Fibroblast of pulmonary artery (primary cell): ENCODE measurements at places on chromosomes 5 and 9.

- DNase-seq, result no peak
Observed at GRCh38 chr5:166788050-166788449, 1503.4 kb upstream of the WWC1 start.

DNA sequence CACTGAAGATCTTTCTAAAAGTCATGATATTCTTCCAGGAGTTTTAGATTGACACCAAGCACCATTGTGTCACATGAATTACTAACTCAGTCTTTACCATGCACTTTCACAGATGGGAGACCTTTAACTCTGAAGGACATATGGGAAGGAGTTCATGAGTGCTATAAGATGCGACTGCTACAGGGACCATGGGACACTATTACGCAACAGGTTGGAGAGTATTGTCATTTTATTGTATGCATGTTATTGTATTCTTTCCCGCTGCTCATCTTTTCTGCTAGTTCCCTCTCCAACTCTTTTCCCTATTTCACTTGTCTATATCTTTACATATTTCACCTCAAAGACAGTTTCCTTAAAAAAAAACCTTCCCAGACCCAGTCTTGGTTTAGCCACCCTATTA is 99.8 kb downstream of the RPS23 start:
- no peak for DNase-seq

- no peak for DNase-seq
Observed at GRCh38 chr9:70641631-70642030, 227.2 kb upstream of the KLF9 start.

- DNase-seq, result peak; percentile 3
Observed at GRCh38 chr5:113572716-113573115, 59.2 kb downstream of the YTHDC2 start.

DNA sequence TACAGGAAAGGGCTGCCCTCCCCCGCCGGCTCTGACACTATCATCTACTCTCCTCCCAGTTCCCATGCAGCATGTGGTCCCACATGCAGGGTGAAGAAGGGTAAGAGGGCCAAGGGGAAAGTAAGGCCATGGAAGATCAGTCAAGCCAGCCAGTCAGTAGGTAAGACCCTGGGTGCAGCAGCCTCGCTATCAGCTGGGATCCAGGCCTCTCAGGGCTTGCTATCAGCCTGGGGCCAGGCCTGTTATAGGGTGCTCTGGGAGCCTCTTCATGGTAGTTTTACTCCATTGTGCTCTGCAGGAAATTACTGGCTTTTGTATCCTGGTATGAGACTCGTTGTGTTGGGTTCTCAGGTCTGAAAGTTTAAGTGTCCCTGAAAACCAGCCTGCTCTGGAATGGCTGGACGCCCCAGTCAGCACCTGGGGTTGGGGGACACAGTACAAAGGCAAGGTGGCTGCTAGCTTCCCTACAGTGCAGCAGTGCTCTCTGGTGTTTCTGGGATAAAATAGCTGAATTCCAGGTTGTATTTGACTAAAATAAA is 21.4 kb downstream of the SLC22A4 start:
- no peak for DNase-seq

DNA sequence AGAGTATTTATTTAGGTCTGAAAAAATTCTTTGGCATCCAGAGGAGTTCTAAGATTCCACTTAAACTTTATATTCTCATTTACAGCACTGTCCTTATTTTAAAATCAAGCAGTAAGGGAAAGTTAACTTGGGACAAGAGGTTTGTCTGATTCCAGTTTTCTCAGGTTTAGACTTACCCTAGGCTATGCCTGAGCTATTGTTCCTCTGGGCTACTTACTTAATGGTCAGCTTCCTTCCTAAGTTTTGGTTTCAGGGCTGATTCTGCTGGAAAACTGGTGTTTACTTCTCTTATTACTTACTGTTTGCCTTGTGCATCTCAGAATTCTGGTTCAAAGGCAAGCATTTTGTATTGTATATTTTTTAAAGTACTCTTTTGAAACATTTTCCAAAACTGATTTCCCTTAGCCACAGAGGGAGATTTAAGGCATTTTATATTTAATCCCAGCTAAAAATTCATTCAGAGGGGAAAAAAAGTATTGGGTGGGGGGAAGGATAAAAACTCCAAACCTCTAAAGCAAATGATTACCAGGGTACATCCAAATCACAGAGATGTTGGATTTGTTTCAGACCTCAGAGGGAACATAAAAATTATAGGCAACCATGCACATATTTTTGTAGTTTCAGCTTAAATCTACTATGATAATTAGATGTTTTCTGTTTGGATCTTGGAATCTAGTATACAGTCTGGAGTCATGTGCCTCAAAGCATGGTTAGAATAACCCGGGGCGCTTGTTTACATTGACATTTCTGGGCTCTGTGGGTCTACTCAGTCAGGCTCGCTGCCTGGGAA is 290.0 kb downstream of the ARHGAP26 start:
- DNase-seq, result no peak

DNA sequence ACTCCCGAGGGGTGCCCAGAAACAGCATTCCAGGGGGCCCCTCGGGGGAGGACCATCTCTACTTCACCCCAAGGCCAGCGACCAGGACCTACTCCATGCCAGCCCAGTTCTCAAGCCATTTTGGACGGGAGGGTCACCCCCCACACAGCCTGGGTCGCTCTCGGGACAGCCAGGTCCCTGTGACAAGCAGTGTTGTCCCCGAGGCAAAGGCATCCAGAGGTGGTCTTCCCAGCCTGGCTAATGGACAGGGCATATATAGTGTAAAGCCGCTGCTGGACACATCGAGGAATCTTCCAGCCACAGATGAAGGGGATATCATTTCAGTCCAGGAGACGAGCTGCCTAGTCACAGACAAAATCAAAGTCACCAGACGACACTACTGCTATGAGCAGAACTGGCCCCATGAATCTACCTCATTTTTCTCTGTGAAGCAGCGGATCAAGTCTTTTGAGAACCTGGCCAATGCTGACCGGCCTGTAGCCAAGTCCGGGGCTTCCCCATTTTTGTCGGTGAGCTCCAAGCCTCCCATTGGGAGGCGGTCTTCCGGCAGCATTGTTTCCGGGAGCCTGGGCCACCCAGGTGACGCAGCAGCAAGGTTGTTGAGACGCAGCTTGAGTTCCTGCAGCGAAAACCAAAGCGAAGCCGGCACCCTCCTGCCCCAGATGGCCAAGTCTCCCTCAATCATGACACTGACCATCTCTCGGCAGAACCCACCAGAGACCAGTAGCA is 83.9 kb downstream of the GOLPH3 start:
- no peak for DNase-seq

DNA sequence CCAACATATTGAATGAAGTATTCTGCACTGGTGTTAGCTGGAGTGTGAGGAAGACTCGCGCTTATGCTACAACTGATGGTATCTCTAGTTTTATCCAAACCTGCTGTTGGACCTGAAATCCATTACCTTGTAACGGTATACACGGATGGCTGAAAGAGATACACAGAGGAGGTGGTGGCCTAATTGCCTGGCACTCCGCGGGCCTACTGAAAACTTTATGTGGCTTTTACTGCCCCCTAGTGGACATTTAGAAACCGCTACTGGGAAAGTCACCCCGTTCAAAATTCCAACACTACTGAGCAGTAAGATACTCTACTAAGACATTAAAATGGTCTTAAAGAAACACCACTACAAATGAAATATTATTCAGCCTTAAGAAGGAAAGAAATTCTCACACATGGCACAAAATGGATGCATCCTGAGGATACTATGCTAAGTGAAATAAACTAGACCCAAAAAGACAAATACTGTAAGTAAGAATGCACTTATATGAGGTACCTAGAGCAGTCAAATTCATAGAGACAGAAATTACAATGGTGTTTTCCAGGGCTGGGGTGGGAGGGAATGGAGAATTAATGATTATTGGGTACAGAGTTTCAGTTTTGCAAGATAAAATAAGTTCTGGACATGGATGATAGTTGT is 100.4 kb downstream of the TTLL11 start:
- DNase-seq, result peak; percentile 85

GRCh38 chr9:95778957-95779356 is 96.5 kb upstream of the ERCC6L2 start:
- peak; percentile 80 for DNase-seq

DNA sequence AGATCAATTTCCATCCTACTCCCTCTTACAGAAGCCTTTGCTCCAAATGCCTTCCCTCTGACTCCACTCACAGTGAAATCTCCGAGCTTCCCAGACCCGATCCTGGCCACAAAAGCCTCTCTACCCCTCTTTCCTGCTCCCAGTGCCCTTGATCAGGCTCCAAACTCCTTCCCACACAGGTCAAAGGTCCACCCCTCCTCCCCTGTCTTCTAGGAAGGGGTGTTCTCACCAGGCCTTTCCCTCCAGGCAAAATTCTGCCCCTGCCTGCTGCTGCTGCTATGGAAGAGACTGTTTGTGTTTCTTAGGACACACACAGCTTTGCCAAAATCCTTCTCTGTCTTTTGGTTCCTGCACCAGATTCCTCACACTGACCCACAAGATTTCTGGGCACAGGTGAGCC is 85.8 kb upstream of the ALDH1A1 start:
- DNase-seq, result peak; percentile 58

- DNase-seq, result no peak
Observed at GRCh38 chr5:138263581-138263980, 10.8 kb downstream of the GFRA3 start.

DNA sequence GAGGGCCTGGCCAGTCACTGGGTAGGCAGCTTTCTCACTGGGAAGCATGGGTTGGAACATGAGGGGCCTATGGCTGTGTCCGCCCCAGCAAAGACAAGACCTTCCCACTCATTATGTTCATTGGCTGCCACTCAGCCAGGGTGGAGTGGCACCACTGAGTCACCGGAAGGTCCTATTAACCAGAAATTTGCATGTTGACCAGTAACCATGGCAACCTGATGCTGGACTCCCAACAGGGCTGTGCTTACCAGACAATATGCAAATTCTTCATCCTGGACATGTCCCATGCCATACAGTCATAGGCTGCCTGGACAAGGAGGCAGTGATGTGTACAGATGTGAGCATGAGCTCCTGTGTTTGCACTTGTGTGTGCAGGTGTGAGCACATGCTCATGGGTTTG is 66.7 kb downstream of the PSD2 start:
- DNase-seq, result peak; percentile 27

DNA sequence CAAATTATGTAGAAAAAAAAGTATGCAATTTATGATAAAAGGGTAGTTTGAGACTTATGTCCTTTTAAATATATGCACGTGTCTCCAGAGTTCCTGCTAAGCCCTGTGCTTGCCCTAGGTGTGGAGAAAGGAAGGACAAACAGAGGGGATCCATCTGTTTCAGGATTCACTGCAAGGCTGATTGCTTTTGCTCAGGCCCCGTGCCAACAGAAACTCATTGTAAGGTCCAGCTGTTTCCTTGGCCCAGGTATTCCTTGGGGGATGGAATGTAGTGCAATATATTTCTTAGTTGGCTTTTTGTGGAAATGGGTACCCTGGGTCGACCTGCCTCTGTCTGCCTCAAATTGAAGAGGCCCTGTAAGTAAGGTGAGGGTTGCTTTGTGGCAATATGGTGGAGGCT is 268.6 kb upstream of the CLINT1 start:
- DNase-seq, result no peak

- DNase-seq, result peak; percentile 95
Observed at GRCh38 chr5:143404416-143405062, 1.1 kb upstream of the NR3C1 start.

GRCh38 chr9:111978616-111979015 is 82.0 kb downstream of the UGCG start:
- DNase-seq, result no peak

DNA sequence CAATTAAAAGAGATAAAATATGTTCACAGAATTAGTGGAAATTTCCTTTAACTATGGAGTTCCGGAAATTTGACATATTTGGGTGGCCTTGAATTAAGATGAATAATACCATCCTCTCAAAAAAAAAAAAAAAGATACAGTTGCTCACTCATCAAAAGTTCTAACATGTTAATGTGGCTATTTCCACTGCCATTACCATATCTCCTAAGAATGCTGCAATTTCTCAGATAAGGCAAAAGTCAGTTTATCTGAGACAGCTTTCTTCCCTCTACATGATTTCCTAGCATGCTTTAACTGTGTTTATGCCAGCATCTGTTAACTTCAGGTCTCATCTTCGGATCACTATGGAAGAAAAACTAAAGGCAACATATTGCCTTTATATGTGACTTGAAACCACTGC is 2.6 kb downstream of the FASTKD3 start:
- no peak for DNase-seq

- DNase-seq, result peak; percentile 50
Observed at GRCh38 chr5:166624573-166624972, 1666.9 kb upstream of the WWC1 start.

DNA sequence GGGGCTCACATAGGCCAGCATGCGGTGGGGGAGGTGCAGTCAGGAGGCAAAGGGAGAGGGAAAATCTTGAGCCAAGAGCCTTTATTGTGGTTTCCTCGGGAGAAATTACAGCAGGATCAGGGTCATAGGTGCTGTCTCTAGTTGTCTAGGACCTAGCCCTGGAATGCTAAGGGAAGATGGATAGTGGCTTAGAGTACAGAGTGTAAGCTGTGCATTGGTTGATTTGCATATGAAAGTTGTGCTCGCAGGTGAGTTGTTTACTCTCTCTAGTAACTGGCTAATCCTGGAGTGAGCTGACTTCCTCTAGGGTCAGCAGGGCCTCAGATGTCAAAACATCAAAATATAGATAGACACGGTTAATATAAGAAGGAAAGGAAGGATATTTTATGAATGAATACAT is 877.7 kb downstream of the TLE4 start:
- DNase-seq, result no peak

DNA sequence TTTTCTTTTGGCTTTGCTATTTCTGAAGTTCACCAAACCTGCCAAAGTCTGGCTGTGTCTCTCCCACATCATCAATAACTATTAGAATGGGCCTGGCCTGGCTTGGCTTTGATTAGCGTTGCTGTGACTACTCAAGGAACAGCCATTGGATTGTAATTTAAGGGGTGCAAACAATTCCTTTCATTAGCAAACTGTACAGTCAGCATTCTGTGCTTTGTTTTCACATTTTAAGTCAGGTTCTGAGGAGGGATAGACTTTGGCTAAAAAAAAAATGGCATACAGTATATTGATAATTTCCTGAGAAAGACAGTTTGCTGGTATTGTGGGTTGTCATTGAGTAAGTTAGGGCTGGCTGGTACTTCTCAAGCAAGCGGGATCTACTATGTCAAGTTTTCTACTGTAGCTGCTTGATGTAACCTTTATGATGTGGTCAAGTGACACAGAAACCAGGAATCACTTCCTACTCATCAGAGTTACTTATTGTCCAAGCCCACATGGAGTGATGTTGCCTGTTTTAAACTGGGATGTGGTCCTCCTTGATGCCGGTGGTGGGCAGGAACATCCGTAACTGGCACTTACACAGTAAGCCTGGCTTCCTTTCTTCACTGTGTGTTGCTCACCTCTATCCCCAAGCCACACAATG is 161.4 kb downstream of the CD180 start:
- no peak for DNase-seq

DNA sequence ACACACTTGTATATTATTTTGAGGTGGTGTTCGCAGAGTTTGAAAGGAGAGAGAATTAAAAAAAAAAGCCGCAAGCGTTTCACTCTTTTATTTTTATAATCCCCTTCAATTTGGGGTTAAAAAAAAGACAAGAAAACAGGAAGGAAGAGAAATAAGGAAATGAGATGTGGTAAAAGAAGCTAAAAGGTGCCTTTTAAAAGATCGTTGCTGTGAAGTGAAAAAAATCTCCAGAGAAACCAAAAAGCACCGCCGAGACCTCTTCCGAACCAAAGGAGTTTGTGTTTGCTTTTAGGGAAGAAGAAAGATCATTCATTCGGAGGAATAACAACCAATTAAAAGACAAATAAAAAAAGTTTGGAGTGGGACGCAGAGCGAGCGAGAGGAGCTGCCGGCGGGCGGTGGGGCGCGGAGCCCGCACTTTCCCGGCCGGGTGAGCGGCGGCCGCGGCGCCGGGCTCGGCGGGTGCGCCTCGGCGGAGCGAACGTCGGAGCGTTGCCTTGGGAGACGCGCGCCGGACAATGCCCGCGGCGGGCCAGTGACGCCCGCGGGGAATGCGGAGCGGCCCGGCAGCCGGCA is 355 bp downstream of the TLE4 start:
- no peak for DNase-seq
